ENCODE measurements at places on chromosomes 1 and 21. TPM values are rescaled to one million over a fixed set of nuclear protein-coding genes. Genes with fewer than 3 reads are reported as not detected.
A peak's percentile ranks its signal among the peaks of the same experiment; 100 is the strongest.

DNA sequence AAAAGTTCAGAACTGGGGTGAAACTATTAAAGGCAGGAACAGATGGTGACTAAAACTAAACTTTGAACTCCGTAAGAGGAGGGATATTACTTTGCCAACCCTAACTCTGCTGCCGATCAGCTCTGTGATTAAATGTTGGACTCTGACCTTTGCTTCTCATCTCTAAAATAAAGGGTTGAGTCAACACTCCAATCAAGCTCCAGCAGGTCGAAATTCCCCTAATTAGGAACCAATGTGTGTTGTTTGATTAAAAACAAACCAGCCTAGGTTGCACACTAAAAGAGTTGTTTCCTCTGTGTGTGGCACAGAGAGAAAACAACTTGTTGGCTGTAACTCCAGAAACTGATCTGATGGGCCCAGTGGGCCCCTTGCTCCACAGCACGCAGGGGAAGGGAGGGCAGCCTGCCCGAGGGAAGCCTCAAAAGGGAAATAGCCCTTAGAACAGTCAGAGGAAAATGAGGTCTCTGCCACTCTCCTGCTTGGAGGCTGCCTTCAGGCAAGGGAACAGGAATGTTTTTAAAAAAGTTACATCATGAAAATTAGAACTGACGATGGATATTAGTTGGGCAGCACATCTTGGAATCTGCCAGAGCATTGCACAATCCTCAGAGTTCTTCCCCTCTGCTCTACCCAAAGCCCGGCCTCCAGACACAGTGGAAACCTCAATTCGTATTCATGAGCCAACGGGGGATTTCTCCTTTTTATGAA, 69.3 kb downstream of the KCTD3 start:
- peak; percentile 65 for DNase-seq
- no peaks in the 10 kb centered on the region for H3K36me3 ChIP-seq
- H3K4me3 ChIP-seq = no peak overlapping the region
- peak overlapping the region; percentile 51 for H3K27ac ChIP-seq

The OR2L13 gene
- not detected for total RNA-seq

- DNase-seq = peak; percentile 29
- peak within 1 kb of the TSS; percentile 53 for H3K4me3 ChIP-seq
- no peaks in the 10 kb centered on the region for H3K4me1 ChIP-seq
- H3K27ac ChIP-seq = peak within 1 kb of the TSS; percentile 31
These were observed at the start of gene KCNT2 for GRCh38 chr1:196608390-196609369. TSS of gene KCNT2 (minus strand) at chr1:196608440. CDS start at chr1:196608309, 131 bp downstream.

- no peak overlapping the region for H3K4me3 ChIP-seq
- no peak for DNase-seq
- H3K4me1 ChIP-seq = no peaks in the 10 kb centered on the region
- H3K27me3 ChIP-seq = peaks cover 47% of the 10 kb centered on the region
- no peaks in the 10 kb centered on the region for H3K36me3 ChIP-seq
These were observed 109.6 kb downstream of the CRYAA start for GRCh38 chr21:43278359-43278758.

GRCh38 chr1:169098380-169098779, 8.1 kb upstream of the ATP1B1 start:
- no peak overlapping the region for H3K27ac ChIP-seq
- H3K36me3 ChIP-seq = no peaks in the 10 kb centered on the region
- peaks cover 3% of the 10 kb centered on the region for H3K27me3 ChIP-seq

The SAMSN1 gene
- total RNA-seq = not detected

DNA sequence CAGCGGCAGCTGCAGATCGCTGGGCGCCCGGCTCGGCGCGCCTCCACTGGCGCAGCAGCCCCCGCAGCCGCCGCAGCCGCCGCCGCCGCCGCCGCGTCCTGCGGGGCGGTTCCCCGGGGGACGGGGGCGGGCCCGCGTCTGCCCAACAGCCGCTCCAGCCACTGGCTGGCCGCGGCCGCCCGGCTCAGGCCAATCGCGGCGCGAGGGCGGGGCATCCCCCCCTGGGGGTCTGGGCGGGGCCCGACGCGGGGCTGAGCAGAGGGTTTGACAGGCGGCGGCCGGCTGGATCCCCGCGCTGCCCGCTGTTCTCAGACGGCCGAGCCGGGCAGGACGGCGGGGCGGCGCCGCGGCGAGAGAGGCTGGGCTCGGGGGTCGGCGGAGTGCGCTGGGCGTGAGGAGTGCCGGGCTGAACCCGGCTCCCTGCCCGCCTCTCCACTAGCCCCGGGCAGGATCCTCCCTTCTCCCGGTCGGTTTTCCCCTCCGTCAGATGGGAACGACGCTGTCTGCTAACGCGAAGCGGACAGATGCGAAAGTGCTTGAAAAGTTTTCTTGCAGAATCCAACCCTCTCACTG, at the start of gene GLIS1:
Gene GLIS1, minus strand, starts transcription at position 56 of the 573 bp plus-strand sequence. CDS start 1,100 bp downstream, outside the sequence.
- peaks cover 31% of the 10 kb centered on the region for H3K4me1 ChIP-seq
- no peaks in the 10 kb centered on the region for H3K36me3 ChIP-seq
- peak within 1 kb of the TSS; percentile 66 for H3K4me3 ChIP-seq
- peak within 1 kb of the TSS; percentile 22 for H3K27ac ChIP-seq

- H3K27me3 ChIP-seq = no peaks in the 10 kb centered on the region
- H3K4me3 ChIP-seq = no peak overlapping the region
These were observed 64.4 kb downstream of the XCL1 start for GRCh38 chr1:168640836-168641235.

DNA sequence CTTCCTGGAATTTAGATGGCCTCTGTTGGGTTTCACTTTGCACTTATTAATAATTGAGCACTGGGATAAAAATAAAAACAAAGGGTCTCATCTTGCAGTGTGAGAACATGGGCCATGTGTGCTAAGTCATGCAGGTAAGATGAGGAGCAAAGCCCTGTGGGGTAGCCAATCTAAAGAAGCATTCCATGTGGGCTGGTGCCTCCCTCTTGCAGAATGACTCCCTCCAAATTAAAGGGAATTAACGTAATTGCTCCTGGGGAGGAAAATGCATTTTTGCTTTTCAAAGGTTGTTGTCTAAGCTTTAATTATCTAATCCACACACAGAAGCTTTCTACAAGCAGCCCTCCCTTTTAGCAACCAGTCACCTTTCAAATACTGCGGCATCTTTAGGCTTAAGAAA, 69.8 kb downstream of the CDC14A start:
- H3K27ac ChIP-seq = no peak overlapping the region
- no peaks in the 10 kb centered on the region for H3K36me3 ChIP-seq
- DNase-seq = no peak
- no peaks in the 10 kb centered on the region for H3K27me3 ChIP-seq

DNA sequence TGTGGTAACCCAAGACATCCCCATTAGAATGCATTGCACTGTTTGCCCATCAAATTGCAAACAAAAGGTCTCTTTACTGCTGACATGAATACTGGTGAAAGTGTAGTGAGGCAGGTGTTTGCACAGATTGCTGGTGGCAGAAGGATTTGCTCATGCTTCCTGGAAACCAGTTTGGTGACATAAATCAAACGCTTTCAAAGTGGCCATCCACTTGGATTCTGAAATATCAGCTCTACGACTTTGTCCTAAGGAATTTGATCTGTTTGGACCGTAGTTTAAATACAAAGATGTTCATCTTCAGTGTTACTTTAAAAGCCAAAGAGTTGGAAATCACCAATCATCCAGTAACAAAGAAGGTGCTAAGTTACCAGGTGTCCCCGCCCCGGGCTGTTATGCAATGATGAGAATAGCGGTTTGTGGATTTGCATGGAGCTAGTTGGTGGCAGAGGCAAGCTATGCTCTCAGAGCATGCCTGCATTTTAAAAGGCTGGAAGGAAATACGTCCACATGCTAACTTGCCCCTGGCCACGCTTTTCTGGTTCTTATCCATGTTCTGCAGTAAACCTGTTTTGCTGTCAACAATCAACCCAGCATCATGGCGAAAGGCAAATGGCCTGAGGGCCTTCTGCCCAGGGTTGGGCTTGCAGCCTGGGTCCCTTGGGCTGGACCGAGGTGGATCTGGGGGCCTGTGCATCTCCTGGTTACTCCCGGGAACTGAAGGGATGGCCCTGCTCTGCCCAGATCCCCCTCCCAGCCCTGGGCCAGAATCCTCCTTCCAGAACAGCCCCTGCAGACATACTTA, 49.2 kb downstream of the UMODL1 start:
- no peak overlapping the region for H3K4me3 ChIP-seq
- peaks cover 37% of the 10 kb centered on the region for H3K27me3 ChIP-seq
- no peaks in the 10 kb centered on the region for H3K36me3 ChIP-seq
- no peak for DNase-seq

- H3K27me3 ChIP-seq = no peaks in the 10 kb centered on the region
- no peak overlapping the region for H3K4me3 ChIP-seq
These were observed 22.3 kb upstream of the TMEM222 start for GRCh38 chr1:27299385-27300271.

DNA sequence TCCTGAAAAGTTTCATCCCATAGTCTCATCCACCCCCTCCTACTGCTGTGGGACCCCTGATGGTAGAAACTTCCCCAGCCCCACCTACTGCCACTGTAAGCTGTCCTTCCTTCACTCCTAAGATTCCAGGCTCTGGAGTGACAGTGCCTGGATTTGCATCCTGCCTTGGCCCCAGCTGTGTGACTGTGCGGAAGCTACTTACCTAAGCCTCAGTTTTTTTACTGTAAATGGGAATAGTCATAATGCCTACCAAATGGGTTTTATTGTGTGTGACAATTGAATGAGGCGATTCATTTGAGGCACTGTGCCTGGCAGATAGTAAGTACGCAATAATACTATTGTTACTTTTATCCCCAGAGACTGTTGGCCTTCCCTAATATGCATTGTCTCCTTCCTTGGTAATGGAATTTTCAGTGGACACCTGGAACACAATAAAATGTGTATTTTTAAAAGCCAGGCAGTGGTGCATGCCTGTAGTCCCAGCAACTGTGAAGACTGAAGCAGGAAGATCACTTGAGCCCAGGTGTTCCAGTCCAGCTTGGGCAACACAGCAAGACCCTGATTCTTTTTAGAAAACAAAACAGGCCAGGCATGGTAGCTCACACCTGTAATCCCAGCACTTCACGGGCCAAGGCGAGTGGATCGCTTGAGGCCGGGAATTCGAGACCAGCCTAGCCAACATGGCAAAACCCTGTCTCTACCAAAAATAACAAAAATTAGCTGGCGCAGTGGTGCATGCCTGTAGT, 55.0 kb upstream of the ZNF326 start:
- no peak overlapping the region for H3K27ac ChIP-seq
- DNase-seq = no peak
- H3K4me3 ChIP-seq = no peak overlapping the region

DNA sequence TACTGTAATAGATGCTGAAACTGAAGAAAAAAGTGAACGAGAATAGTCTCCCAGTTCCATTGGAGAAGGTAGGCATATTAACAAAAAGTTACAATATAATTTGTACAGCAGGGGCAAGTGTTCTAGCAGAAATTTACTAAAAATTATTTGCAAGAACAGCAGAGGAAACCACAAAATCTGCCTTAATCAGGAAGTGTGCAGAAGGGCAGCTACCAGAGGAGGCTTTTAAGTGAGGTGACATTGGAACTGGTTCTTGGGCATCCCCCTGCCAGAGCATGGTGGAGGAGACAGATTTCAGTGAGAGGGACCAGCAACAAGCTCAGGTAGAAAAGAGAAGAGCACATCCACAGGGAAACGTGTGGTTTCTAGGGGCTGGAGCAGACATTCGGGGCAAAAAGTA, 279.3 kb upstream of the CAMK1G start:
- no peak overlapping the region for H3K4me3 ChIP-seq
- no peaks in the 10 kb centered on the region for H3K36me3 ChIP-seq
- H3K27ac ChIP-seq = no peak overlapping the region

The SLC44A5 gene
- under 0.01 TPM for total RNA-seq

DNA sequence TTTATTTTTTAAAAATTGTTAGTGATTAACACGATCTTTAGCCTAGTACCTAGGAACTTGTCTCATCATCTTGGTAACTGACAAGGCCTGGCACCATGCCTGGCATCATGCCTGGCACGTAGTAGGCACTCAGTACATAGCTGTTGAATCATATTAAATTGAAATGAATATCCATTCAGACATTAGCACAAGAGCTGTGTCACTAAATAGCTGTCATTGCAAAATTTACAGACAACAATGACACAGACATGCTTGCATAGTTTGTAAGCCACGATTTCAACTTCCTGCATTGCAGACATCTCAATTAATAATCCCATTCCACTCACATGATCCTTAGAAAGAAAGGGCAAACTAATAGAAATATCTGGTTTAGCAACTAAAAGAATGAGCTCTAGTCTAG, 15.4 kb upstream of the PHACTR4 start:
- no peaks in the 10 kb centered on the region for H3K36me3 ChIP-seq
- no peaks in the 10 kb centered on the region for H3K27me3 ChIP-seq
- peaks cover 9% of the 10 kb centered on the region for H3K4me1 ChIP-seq
- H3K4me3 ChIP-seq = no peak overlapping the region

GRCh38 chr1:209561532-209561931, 22.0 kb upstream of the CAMK1G start:
- peaks cover 14% of the 10 kb centered on the region for H3K27me3 ChIP-seq
- H3K4me1 ChIP-seq = no peaks in the 10 kb centered on the region
- no peak overlapping the region for H3K27ac ChIP-seq
- DNase-seq = no peak
- H3K36me3 ChIP-seq = no peaks in the 10 kb centered on the region

The DCAF8 gene
- total RNA-seq = 83.3 TPM

DNA sequence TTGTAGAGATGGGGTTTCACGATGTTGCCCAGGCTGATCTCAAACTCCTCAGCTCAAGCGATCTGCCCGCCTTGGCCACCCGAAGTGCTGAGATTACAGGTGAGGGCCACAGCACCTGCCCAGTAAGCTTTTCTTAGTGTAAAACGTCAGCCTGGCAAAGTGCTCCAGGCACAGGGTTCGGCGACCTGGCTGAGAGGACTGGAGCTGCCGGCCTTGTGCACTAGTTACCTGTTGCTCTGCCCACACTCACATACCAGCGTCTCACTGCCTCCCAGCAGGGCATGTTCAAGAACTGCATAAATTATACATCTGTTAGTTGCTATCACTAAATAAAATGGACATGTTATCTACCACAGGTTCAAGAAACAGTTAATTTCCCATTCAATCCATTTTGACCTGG, 55.2 kb downstream of the DEGS1 start:
- no peaks in the 10 kb centered on the region for H3K27me3 ChIP-seq
- H3K4me1 ChIP-seq = no peaks in the 10 kb centered on the region
- no peak overlapping the region for H3K27ac ChIP-seq
- peaks cover 2% of the 10 kb centered on the region for H3K36me3 ChIP-seq
- no peak for DNase-seq
- H3K4me3 ChIP-seq = no peak overlapping the region

The GBP6 gene
- not detected for total RNA-seq

DNA sequence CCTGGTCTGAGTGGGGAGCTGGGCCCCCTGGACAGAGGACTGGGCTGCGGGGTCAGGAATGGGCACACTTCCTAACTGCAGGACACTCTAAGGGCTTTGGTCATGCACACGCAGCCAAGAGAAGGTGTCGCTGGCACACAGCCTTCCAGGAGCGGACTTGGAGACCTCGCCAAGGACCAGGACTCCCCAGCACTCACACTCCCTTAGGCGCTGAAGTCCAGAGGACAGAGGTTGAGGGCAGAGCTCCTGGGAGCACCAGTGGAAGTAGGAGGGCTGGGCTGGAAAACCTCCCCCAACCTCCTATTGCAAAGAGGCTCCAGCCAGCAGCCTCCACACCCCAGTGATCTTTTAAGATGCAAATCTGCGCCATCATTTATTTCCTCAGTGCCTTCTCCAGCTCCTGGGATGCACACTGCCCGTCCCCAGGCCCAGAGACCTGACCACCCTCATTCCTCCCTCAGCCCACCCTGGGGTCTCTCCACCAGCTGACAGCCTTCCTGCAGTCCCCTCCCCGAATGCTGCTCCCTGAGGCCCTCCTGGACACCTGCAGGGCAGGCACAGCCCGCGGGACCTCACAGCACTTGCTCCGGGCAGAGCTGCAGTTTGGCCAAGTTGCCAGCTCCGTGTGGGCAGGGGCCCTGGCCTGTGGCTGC, 3.0 kb downstream of the TSPEAR start:
- H3K36me3 ChIP-seq = no peaks in the 10 kb centered on the region
- H3K27ac ChIP-seq = no peak overlapping the region

The PGBD5 gene
- total RNA-seq = 0.28 TPM

The FLVCR1 gene
- 3.9 TPM for total RNA-seq
